ENCODE measurements at places on chromosomes 2 and 18.

DNA sequence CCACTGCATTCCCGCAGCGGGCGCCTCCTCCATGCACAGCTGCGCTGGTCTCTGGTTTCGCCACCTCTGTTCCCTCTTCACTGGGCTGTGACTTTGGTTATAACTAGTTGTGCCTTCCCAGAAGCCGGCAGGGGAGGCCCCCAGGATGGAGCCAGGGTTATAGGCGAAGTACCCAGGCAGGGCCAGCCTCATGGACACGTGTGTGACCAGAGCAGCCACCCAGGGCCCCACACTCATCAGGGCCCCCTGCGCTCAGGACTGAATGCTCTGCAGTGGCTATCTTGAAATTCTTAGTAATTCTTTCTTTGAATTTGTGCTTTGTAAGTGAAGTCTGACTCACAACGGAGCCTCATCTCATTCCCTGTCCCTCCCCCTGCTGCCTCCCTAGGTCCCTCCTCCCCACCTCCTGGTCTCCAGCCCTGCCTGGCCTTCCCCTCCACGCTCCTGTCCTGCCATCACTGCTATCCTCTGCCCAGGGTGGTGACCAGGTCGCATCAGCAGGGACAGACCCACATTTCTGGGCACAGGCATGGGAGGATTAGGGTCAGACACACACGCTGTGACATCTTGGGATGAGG, 38.1 kb upstream of the LBH start:
- DNase-seq = no peak

DNA sequence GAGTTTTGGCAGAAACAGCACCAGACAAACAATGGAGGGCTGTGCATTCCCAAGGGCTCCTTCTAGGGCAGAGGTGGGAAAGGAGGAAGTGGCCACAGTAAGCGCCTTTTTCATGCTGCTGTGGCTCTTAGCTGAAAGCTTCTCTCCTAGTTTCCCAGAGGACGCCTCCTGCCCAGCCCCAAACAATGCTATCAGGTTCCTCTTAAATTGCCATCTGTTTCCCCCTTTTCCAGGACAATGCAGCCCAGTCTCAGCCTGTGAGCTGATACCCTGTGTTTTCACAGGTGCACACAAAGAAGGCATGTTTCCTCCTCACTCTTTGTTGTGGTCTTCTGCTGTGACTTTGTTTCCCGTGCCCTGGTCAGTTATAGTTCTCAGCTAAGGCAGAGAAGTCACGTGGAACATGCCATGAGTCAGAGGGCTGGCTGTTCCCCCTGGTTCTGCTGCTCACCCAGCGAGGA, 5.4 kb upstream of the FAM124B start:
- DNase-seq = no peak

GRCh38 chr2:171995586-171995985, 4.2 kb upstream of the METAP1D start:
- no peak for DNase-seq

DNA sequence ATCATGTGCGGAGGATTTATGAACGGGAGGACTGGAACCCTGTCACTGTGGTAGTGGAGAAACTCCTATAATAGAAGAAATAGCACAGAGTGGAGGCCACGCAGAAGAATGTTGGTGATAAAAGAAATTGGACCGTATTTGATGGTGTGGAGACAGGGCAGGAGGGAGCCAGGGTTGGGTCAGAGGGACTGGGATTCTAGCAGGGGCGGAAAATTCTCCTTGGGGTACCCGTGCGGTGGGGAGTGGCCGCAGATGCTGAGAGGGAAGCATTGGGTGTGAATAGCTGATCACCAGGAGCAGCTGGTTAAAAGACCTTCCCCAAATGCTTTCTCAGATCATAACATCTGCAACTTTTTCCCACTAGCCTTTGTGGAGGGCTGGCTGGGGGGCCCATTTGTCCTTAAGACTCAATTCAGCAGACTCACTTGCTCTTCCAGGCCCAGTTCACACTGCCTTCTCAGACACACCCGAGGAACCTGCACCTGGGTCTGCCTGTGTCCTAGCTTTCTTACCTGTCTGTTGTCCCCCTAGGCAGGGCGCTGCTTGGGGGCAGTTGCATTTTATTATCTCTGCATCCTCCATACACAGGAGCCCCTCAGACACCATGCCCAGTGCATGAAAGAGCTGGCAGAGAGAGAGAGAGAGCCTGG, 7.1 kb downstream of the SH3BP4 start:
- DNase-seq = no peak

- no peak for DNase-seq
These were observed 122.6 kb upstream of the CTDP1 start for GRCh38 chr18:79556829-79557585.

DNA sequence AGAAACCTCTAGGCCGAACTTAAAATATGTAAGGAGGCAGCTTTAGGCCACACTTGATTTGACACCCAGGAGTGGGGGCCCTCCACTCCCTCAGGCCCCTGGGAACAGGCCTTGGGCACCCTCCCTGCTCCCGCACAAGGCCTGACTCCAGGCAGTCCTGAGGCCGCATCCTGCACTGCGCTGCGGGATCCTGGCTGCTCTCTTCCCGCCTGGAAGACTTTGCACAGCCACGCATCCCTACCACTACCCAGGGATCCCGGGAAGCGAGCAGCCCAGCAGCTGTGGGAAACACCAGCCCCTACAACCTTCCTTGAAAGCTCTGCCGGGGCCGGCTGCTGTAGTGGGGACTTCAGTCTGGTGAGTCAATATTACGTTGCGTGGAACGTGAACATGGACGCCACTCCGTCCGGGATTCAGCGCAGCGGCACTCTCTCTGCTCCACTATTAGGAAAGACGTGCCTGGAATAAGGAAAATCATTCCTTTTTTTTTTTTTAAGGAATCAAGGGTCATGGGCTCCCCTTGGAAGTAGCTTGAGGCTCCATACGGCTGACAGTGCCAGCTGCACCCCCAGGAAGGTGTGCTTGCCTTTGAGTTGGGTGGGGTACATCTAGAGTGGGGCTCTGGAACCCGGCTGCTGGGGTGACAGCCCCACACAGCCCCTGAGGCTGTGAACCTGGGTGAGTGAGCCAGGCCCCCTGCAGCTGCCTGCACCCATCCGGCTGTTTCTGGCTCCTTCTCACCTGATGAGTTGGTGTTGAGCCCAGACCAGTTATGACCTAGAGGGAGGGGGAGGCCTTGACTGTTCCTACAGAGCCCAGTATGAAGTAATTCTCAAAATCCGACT, 119.2 kb upstream of the TMEM18 start:
- no peak for DNase-seq
